ENCODE measurements at places on chromosomes 13 and 19.

- DNase-seq: no peak
These were observed 89.8 kb downstream of the KDM4B start for GRCh38 chr19:5058521-5059212.

DNA sequence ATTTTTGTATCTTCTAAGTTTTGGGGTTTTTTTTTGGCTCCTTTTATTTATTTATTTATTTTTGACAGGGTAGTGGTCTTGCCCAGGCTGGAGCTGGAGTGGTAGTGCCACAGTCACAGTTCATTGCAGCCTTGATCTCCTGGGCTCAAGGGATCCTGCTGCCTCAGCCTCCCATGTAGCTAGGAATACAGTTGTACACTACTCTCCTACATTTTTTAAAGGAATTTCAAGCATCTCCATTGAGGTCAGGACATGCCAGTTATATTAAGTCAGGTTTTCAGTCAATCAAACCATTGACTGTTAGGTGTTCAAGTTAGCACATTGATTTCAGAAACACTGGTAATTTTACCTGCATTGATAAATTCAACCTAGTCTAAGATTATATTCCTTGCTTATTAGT, 480.5 kb upstream of the SPRY2 start:
- DNase-seq: no peak

DNA sequence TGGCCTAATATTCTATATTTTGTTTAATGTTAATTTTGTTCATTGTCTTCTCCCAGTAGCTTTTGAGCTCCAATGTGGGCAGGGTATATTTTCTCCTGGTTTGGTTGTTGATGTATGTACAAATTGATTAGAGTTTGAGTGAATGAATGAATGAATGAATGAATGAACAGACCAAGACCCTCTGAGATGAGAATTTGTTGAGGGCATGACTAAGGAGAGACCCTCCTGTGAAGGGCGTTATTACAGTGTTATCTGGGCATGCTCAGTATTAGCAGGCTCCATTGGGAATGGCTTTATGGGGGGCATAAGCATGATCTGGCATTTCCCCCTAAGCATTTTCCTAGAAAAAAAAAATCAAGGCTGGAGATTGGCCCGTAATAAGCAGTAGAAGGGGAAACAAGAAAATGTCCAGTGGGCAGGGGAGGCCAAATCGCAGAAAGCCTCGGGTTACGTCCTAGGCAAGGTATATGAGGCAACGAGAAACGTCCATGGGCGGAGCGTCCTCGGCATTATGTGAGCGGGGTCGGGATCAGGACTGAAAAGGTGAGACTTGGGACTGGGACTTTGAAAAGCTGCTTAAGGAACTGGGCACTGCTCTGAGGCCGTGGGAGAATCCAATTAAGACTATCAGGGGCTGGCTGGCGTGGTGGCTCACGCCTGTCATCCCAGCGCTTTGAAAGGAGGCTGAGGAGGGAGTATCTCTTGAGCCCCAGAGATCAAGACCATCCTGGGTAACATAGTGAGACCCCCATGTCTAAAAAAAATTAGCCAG, 904 bp upstream of the ARHGAP33 start:
- DNase-seq: no peak

GRCh38 chr19:1828279-1829238, 16.5 kb upstream of the ATP8B3 start:
- DNase-seq: no peak

DNA sequence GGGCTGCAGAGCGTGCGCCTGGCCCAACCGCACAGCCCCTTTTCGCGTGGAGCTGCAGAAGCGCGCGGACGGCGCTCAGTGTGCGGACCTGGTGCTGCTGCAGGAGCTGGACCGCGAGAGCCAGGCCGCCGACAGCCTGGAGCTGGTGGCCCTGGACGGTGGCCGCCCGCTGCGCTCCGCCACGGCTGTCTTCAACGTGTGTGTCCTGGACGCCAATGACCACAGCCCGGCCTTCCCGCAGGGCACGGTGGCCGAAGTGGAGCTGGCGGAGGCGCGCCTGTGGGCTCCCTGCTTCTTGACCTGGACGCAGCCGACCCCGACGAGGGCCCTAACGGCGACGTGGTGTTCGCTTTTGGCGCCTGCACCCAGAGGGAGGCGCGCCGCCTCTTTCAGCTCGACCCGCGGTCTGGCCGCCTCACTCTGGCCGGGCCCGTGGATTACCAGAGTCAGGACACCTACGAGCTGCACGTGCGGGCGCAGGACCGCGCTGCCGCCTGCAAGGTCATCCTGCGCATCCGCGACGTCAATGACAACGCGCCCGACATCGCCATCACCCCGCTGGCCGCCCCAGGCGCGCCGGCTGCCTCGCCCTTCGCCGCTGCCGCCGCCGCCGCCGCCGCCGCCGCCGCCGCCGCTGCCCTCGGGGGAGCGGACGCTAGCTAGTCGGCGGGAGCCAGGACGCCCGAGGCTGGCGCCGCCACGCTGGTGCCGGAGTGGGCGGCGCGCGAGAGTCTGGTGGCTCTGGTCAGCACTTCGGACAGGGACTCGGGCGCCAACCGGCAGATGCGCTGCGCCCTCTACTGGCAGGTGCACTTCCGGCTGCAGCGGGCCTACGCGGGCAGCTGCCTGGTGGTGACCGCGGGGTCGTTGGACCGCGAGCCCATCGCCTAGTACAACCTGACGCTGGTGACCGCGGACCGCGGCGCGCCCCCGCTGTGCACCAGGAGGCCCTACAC, 172.2 kb downstream of the OLFM4 start:
- DNase-seq: peak; percentile 45

DNA sequence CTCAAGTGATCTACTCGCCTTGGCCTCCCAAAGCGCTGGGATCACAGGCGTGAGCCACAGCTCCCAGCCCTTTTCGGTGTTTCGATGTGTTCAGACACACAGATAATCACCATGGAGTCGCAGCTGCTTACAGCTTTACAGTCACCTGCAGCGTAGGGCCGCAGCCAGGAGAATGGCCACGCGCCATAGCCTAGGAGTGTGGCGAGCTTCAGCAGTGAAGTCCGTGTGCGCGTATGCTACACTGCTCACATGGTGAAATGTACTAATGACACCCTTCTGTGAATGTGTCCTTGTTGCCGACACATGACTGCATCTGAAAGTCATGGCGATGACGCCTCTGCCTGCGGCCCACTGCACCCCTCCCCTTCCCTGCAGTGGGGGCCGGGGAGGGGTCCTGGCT, 23.6 kb downstream of the AP3D1 start:
- DNase-seq: no peak

- DNase-seq: no peak
These were observed 1575.1 kb upstream of the SLC10A2 start for GRCh38 chr13:104641309-104641708.

GRCh38 chr13:34046457-34046856, 228.5 kb downstream of the RFC3 start:
- DNase-seq: no peak

DNA sequence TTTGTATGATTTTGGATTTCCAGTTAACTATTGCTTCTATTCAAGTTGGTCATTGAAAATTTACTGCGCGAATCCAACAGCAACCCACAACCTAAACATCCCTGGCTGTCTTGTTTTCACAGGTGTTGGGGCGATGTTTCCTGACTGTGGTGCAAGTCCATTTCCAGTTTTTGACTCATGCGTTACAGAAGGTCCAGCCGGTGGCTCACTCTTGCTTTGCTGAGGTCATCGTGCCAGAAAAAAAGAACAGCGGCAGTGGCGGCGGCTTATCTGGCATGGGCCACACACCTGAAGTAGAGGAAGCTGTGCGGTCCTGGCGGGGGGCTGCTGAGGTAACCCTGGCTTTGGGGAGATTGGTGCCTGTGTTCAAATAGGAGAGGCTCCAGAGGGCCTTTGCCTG, 45.2 kb upstream of the GPI start:
- no peak for DNase-seq

- no peak for DNase-seq
These were observed 4.3 kb downstream of the PHF11 start for GRCh38 chr13:49499889-49500660.

- no peak for DNase-seq
These were observed 107.5 kb downstream of the KLF12 start for GRCh38 chr13:74026753-74027152.

- no peak for DNase-seq
These were observed 40.4 kb downstream of the LRCH1 start for GRCh38 chr13:46593398-46593797.

DNA sequence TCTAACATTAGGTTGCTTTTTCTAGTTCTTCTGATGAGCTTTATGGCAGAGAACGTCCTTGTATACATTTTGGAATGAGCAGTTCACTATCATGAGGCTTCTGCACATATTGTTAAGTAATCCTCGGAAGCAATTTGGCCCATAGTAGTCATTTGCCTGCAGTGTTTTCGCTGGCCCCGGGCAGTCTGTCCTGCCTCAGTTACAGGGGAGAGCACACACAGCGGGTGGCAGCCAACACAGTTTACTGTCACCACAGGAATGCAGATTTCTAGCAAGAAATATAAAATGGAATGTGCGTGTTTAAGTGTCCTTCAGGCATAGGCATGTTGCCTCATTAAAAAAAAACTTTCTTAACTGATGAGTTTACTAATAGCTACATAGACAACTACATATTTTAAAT, 71.5 kb upstream of the GJB6 start:
- DNase-seq: no peak

GRCh38 chr19:27674701-27675100, 1538.2 kb downstream of the UQCRFS1 start:
- DNase-seq: no peak

DNA sequence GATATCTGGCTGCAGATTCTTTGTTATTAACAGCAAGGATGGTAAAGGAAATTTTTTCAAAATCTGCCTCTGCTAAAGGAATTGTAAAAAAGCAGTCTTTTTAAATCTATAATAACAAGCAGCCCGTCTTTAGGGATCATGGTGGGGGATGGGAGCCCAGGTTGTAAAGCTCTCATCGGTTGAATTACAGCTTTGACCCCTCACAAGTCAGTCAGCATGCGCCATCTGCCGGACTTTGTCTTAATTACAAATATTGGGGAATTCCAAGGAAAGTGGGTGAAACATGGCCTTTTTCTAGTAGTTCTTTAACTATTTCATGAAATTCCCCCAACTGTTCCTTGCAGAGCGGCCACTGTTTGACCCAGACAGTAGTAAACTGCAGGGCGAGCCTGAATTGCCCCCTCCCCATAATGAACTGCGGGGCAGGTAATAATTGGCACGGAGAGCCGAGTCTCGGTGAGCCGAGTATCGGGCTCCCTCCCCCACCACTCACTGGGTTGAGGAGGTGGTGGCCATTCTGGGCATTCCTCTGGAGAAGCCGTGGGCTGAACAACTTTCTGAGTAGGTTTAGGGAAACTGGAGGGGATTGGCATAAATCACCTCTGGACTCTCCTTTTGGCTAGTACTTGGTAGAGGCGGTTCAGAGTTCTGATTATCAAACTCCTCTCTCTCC, 11.6 kb downstream of the ZNF578 start:
- DNase-seq: no peak
